Activated naive CD4-positive, alpha-beta T cell treated with Interleukin-2 at 50 U/mL for 16 hours (primary cell): ENCODE measurements at places on chromosomes 16 and 17.

GRCh38 chr17:17748604-17749003, 67.3 kb downstream of the RAI1 start:
- DNase-seq = no peak

- DNase-seq = no peak
Measured at GRCh38 chr17:57862694-57863667, 13.1 kb upstream of the MRPS23 start.

DNA sequence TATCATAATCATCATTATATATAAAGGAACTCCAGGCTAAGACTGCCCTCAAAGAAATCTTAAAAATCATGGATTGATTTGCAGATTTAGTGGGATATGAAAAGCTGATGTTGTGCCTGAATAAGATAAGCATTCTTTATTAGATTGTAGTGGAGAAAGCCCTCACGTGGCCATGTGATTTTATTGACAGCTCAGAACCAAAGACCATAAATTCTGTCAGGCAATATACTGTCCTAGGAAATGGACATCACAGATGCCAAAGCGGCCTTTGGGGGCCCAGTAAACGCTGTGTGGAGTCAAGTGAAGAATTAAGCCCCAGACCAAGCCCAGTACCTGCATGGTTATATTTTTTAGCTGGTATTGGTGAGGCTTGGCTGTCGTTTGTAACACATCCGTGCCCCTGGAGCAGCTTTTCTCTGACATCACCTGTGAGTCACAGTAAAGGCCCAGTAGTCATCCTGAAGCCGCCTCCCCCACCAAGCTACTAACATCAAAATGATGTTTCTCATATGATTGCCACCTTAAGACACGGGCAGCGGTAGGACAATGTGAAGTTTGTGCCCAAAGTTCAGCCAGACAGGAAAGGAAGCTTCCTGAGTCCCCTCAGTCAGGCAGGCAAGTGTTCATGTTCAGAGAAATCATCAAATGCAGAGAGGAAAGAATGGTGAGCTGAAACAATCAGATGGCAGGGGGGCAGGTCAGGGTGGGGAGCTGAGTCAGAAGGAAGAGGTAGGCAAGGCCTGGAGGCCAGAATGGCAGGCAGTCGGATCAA, 209.4 kb downstream of the IRX3 start:
- no peak for DNase-seq

DNA sequence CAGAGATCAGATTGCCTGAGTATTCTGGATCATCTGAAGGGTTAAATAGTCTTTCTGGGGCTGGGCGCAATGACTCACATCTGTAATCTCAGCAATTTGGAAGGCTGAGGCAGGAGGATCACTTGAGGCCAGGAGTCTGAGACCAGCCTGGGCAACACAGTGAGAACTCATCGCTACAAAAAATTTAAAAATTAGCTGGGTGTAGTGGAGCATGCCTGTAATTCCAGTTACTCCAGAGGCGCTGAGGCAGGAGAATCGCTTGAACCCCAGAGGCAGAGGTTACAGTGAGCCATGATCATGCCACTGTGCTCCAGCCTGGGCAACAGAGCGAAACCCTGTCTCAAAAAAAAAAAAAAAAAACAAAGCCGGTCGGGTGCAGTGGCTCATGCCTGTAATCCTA, 15.7 kb downstream of the MVP start:
- DNase-seq = no peak

GRCh38 chr16:48409839-48410632, 24.8 kb upstream of the SIAH1 start:
- no peak for DNase-seq

- no peak for DNase-seq
Measured at GRCh38 chr17:47708864-47709541, 15.0 kb downstream of the TBKBP1 start.

GRCh38 chr16:88345721-88346560, 36.8 kb upstream of the ZNF469 start:
- DNase-seq = no peak

DNA sequence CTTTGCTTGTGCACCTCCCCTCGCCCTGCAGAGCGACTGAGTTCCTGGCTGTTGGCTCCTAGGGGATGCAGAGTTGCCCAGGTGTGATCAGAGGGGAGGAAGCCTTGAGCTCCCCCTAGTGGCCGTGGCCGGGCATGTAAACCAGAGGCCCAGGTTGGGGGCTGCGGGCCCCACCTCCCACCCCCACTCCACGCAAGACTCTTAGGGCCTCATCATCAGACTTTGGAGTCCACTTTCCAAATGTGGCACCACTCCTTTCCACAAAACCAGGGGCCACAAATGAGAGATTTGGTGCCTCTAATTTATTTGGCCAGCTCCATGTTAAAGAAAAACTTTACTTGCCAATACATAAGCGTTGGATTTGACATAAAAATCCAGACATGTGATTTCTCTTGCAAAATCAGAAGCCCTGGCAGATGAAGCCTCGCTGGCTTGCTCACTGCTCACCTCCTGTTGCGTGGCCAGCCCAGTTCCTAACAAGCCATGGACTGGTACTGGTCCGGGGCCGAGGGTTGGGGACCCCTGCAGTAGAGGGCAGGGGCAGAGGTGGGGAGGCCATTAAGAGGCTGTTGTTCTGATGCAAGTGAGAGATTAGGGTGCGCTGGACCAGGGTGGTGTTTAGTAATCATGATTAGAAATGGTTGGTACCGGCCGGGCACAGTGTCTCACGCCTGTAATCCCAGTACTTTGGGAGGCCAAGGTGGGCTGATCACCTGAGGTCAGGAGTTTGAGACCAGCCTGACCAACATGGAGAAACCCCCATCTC, 28.7 kb upstream of the GAS7 start:
- peak; percentile 33 for DNase-seq

- DNase-seq = no peak
Measured at GRCh38 chr17:7266784-7267183, 4.5 kb upstream of the CLDN7 start.

- no peak for DNase-seq
Measured at GRCh38 chr17:52751051-52751450, 592.5 kb upstream of the CA10 start.

DNA sequence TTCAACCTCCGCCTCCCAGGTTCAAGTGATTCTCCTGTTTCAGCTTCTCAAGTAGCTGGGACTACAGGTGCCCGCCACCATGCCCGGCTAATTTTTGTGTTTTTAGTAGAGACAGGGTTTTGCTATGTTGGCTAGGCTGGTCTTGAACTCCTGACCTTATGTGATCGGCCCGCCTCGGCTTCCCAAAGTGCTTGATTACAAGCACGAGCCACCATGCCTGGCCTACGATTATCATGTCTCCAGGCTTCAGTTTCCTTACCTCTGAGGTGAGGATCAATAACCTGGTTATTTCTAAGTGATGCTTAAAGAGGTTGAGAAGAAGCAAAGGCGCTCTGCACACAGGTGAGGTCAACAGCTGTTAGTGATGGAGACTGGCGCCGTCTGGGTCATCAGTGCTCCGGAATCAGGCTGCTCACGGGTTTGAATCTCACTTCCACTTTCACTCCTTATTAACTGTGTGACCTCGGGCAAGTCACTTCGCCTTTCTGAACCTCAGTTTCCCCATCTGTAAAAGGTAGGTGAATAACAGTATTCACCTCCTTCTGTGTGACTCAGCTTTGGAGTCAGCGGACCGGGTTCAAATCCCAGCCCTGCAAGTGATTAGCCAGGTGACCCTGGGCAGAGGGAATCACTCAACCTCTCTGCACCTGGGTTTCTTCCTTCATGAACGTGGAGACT, 745 bp upstream of the ABCC1 start:
- DNase-seq = no peak

GRCh38 chr17:40399185-40399584, 18.5 kb downstream of the TOP2A start:
- DNase-seq = no peak

- no peak for DNase-seq
Measured at GRCh38 chr17:71764505-71764904, 356.3 kb upstream of the SOX9 start.

GRCh38 chr16:53664724-53665345, 38.8 kb downstream of the RPGRIP1L start:
- peak; percentile 6 for DNase-seq

DNA sequence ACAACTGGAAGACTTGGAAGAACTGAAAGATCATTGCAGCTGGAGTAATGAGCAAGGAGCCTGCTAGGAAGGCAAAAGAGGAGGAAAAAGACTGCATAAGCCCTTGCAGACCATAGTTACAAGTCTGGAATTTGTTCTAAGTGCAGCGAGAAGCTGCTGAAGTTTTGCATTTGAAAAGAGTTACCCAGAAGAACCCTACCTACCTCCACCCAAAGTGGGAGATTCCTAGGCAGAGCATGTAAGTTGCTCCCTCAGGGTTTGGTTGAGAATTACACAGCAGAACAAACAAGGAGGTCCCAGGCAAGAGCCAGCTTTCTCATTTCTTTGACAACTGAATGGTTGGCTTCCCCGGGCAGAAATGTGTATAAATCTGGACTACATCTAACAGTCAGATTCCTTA, 118.7 kb upstream of the NUDT7 start:
- DNase-seq = no peak

- DNase-seq = no peak
Measured at GRCh38 chr17:39057701-39058206, 90.6 kb upstream of the FBXO47 start.

DNA sequence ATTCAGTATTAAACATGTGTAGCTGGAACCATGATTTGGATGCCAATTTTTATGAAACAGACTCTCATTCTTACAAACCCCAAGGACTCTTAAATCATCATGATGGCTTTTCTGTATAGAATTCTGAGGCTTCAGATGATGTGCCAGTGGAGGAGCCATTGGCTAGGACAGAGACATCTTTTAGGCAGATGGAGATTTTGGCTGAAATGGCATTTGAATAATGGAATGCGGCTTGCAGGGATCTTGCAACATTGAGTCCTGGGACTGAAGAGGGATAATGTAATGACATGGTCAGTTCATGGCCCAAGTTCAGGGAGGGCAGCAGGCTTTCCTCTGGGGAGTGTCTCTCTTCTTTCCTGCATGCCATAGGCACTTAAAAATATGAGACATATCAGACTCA, 172.4 kb downstream of the ABCA8 start:
- no peak for DNase-seq

GRCh38 chr17:78448356-78448993, 70.0 kb downstream of the PGS1 start:
- no peak for DNase-seq

GRCh38 chr17:67836205-67836987, 11.1 kb downstream of the BPTF start:
- no peak for DNase-seq

DNA sequence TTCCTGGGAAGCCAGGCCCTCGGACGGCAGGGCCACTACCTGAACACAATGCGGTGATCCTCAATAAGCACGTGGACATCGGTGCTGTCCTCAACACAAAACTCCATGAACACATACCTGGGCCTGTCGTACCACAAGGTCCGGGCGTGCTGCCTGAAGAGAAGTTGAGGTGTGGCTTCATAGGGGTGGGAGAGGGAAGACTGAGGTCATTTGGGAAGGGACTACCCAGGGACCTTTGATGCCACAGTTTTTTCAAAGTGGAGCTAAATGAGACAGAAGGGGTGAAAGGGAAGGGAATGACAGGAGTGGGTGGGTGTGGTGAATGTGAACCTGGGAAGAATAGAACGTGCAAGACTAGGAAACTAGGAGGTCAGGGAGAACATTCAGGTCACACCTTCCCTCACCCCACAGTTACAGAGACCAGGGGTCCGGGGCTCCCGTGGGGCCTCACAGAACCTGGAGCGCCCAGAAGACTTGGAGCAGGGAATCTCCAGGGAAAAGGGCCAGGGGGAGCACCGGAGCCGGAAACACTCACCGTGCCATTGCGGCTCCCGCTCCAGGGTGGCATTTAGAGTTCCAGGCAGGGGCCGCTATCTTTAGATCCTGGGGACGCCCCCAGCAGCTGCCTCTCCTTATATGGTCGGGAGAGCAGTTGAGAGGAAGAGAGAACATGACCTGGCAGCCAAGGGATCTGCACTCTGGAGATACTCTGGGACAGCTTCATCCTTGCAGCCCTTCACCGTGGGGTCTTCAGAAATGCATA, at the start of gene PTGES3L:
Gene PTGES3L, minus strand, starts transcription at position 570 of the 763 bp plus-strand sequence. Its CDS starts 27 bp downstream, at position 543.
- peak; percentile 25 for DNase-seq

DNA sequence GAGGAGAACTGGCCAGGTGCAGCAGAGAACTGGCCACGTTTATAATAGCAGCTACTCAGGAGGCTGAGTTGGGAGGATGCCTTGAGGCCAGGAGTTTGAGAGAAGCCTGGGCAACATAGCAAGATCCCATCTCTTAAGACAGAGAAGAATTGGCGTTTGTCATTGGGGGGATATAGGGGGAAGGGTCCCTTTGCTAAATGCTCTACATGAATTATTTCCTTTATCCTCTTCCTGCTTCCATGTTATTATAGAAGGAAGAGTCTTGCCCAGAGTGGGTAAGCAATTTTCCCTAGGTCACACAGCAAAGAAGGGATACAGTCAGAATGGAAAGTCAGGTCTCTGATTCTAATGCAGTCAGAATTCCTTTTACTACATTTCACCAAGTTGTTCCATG, 68.0 kb downstream of the MYH11 start:
- DNase-seq = no peak

GRCh38 chr16:88651276-88651988, 579 bp upstream of the CYBA start:
- DNase-seq = peak; percentile 71

GRCh38 chr16:88665148-88665547, 2.3 kb upstream of the MVD start:
- DNase-seq = no peak

GRCh38 chr17:20934288-20934687, 108.5 kb downstream of the USP22 start:
- no peak for DNase-seq

- DNase-seq = peak; percentile 35
Measured at GRCh38 chr16:86016201-86016965, 117.4 kb downstream of the IRF8 start.

- peak; percentile 12 for DNase-seq
Measured at GRCh38 chr16:75550211-75550662, 5.8 kb downstream of the TMEM231 start.

GRCh38 chr17:34071886-34072420, 183.1 kb upstream of the CCL2 start:
- no peak for DNase-seq

- DNase-seq = no peak
Measured at GRCh38 chr17:37194208-37194607, 181.6 kb upstream of the C17orf78 start.

DNA sequence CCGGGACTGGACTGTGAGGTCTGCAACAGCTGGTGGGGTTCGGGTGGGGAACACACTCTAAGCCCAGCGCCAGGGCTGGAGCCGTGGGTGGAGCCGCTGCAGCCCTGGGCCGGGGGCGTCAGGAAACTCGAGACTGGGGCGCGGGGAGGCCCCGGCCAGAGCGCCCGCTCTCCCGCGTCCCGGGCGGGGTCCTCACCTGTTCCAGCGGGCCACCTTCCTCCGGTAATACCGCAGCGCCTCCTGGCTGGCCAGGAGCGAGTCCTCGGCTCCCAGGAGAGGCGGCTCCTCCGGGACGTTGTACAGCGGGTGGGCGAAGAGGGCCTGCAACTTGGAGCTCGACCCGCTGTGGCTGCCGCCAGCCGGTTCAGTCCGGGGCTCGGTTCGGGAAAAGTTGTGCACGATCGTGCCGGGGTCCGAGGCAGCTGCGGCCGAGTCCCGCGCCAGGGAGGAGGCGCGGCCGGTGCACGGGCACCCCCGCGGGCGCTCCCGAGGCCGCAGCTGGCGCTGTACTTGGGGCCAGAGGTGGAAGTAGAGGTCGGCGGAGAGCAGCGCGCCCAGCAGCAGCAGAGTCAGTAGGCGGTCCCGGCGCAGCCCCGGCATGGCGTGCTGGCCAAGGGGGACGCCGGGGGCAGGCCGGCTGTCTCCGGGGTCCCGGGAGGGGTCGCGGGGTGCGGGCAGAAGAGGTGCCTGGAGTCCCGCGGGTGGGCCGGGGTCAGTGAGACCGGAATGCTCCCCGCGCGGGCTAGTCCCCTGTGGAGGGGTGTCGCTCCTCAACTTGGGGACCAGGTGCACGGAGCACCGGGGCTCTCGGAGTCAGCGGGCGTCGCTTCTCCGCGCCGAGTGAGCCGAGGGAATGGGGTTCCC, 868 bp downstream of the FAM20A start:
- DNase-seq = no peak
